ENCODE measurements at places on chromosomes 6 and 20.

- no peak for DNase-seq
Observed at GRCh38 chr6:111789598-111789997, 83.7 kb downstream of the FYN start.

DNA sequence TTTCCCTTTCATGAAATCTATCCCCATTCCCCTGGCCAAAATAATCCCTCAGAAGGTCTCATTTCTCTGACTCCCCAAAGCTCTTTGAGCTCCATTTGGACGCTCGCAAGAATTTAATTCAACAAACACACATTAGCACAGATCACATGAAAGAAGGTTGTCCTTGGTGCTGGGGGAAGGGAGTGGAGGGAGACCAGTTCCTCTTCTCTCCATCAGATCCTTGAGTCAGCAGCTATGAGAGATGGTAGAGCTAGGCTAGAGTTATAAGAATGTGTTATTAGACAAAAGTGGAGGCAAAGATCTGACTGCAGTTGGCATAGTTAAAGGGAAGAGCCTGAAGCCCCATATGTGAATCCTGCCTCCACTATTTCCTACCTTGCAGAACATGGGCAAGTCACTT lies 184.2 kb upstream of the CDYL start:
- no peak for DNase-seq

DNA sequence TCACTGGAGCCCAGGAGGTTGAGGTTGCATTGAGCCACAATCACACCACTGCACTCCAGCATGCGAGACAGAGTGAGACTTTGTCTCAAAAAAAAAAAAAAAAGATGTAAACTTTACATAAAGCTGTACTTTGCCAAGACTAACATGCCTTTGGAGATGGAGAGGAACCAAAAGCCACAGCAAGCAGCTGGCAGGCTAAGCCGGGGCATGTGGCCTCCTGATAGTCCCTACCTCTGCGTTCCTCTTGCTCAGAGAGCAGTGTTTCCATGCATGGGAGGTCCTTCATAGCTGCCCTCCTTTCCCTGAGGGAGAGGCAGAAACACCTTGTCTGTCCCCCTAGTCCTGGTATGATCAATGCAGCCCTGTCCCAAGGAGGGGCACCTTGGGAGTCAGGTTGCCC lies 35.2 kb downstream of the SPATA2 start:
- no peak for DNase-seq

- DNase-seq: no peak
Observed at GRCh38 chr20:32751702-32752457, 8.6 kb upstream of the COMMD7 start.

- no peak for DNase-seq
Observed at GRCh38 chr20:13665709-13666395, 27.1 kb upstream of the TASP1 start.

GRCh38 chr6:154239392-154239791 lies 117.2 kb downstream of the IPCEF1 start:
- DNase-seq: no peak

- DNase-seq: no peak
Observed at GRCh38 chr6:156791320-156791850, 14.2 kb downstream of the ARID1B start.

- DNase-seq: no peak
Observed at GRCh38 chr6:134482593-134483270, 164.8 kb upstream of the SGK1 start.
